ENCODE measurements at places on chromosomes 3 and 15. TPM values are rescaled to one million over a fixed set of nuclear protein-coding genes. Genes with fewer than 3 reads are reported as not detected.

MAP3K13 gene
- total RNA-seq = 13.2 TPM

IL17RB gene
- total RNA-seq = 0.83 TPM

NR1I2 gene
- total RNA-seq = not detected

RNF13 gene
- 37.2 TPM for total RNA-seq

PAK6 gene
- total RNA-seq = 0.17 TPM

SLC28A1 gene
- total RNA-seq = 0.03 TPM

EFHB gene
- 1.0 TPM for total RNA-seq

CCDC13 gene
- total RNA-seq = 0.35 TPM
